ENCODE measurements at places on chromosomes 2 and 18.

DNA sequence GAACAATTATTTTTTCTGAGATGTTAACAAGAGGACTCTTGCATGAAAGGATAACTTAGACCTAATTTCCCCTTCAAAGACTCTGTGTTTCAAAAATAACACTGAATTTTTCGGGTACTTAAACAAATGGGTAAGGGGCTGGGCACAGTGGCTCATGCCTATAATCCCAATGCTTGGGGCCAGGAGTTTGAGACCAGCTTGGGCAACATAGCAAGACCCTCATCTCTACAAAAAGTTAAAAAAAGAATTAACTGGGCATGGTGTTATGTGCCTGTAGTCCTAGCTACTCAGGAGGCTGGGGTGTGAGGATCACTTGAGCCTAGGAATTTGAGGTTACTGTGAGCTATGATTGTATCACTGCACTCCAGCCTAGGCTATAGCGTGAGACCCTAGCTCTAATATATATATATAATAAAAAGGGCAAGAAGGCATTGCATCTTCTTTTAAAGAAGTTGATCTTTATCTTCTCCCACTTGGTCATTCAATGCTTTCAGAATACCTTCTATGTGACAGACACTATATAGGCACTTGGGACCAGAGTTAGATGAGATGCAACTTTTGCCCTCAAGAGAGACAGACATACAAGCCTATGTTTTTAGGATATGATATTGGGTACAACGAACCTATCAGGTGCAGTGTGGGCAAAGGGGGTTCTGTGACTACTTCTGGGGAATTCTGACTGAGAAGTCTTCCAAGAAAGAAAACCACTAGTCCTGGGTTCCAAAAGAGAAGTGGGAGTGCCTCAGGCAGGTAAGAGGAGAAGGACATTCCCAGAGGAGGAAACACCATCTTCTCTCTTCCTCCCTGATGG, 120.0 kb downstream of the MYCN start:
- no peak for DNase-seq

DNA sequence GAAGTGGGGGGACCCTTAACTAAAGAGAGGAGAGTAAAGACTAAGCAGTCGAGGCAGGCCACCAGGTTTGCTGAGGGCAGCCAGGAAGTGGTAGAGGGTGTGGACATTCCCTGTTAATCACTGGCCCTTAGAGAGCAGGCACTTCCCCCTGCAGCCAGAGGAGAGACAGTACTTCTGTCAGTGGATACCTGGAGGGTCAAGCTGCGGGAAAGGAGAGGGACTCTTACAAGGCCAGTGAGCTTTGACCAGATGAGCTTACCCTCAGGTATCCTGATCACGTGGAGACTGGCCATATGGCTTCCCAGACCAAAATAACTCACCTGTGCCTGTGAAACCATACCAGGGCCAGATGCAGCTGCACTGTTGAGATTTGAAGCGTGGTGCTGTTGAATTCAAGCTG, 28.6 kb downstream of the ITGA6 start:
- DNase-seq: no peak

GRCh38 chr2:101478181-101479001, 3.5 kb upstream of the RFX8 start:
- DNase-seq: no peak

DNA sequence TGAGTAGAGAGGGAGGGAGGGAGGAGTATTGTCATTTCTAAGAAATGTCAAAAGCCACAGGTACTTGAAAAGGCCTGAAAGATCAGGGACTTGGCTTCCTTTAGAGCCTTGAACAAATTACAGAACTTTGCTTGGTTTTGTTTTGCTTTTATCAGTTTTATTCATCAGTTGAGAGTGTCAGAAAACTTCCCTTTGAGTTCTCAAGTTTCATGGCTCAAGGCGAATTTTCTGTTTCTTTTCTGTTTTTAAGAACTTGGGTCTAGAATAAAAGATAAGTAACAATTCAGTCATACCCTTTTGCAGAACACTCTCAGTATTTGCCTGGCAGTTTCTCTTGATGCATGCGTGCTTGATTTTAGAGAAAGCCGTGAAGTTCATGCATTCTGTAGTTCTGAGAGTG, 531.9 kb downstream of the PARD3B start:
- no peak for DNase-seq

Measured in head of caudate nucleus (tissue), 42 donors.